ENCODE measurements at places on chromosomes 13 and 19.

GRCh38 chr13:63517371-63517770, 2101.7 kb upstream of the PCDH20 start:
- DNase-seq: no peak

DNA sequence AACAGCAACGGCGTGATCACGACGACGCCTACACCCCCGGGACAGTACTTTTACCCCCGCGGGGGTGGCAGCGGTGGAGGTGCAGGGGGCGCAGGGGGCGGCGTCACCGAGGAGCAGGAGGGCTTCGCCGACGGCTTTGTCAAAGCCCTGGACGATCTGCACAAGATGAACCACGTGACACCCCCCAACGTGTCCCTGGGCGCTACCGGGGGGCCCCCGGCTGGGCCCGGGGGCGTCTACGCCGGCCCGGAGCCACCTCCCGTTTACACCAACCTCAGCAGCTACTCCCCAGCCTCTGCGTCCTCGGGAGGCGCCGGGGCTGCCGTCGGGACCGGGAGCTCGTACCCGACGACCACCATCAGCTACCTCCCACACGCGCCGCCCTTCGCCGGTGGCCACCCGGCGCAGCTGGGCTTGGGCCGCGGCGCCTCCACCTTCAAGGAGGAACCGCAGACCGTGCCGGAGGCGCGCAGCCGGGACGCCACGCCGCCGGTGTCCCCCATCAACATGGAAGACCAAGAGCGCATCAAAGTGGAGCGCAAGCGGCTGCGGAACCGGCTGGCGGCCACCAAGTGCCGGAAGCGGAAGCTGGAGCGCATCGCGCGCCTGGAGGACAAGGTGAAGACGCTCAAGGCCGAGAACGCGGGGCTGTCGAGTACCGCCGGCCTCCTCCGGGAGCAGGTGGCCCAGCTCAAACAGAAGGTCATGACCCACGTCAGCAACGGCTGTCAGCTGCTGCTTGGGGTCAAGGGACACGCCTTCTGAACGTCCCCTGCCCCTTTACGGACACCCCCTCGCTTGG, 966 bp downstream of the JUNB start:
- DNase-seq: peak; percentile 55

DNA sequence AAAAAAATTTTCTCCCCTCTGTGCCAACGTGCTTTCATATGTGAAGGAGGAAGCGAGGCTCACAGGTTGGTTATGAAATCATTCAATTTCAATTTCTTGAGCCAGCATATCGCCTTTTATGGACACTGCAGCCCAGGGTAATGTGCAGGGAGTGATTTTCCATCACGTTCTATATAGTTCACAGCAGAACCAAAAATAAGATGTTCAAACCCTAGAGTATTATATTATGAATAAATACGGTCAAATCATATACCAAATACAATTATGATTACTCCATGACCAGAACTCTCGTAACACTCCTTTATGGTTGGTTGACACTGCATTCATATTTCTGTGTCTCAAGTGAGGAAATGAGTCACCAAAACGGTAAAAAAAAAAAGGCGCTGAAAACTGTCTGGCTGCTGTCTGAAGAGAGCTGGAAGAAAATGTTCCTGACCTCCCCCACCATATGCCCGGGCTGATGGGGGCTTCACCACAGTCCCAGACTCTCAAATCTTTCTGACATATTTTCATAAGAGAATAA, 75.8 kb upstream of the UBAC2 start:
- DNase-seq: no peak

DNA sequence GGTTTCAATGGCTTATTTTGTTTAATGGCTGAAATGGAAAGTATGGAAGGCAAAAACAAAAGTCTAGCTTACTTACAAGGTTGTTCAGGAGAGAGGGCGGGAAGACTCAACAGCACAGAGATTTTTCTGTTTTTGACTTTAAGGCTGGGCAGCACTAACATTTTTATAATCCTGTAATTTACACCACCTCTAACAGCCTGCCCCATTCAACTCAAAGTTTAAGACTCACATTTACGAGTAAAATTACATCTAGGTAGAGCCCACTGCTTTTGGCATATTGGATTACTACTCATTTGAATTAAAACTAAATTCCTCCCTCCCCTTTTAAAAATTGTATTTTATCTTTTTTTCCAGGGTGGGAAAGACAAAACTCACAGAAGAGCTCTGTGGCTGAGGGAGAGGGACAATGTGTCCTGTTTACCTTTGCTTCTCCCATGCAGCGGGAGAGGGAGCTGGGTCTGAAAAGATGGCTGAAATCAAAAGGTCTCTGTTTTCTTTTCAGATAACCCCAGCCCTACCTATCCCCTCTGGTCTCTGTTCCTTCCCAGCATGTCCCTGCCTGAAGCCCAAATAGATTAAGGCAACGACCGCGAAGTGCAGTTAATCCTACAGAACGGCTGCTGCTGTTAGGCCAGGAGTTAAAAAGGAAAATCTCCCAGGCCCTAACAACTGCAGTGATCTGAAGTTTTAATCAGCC, 6.6 kb downstream of the EFNB2 start:
- DNase-seq: no peak

DNA sequence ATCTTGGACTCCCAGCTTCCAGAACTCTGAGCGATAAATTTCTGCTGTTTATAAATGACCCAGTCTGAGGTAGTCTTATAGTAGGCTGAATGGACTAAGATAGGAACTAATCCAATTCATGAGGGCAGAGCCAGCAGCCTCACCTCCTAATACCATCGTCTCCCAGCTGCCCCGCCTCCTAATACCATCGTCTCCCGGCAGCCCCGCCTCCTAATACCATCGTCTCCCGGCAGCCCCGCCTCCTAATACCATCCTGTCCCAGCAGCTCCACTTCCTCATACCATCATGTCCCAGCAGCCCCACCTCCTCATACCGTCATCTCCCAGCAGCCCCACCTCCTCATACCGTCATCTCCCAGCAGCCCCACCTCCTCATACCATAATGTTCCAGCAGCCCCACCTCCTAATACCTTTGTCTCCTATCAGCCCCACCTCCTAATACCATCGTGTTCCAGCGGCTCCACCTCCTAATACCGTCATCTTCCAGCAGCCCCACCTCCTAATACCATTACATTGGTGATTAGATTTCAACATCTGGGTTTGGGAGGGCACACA, 2.4 kb upstream of the ARGLU1 start:
- peak; percentile 83 for DNase-seq

DNA sequence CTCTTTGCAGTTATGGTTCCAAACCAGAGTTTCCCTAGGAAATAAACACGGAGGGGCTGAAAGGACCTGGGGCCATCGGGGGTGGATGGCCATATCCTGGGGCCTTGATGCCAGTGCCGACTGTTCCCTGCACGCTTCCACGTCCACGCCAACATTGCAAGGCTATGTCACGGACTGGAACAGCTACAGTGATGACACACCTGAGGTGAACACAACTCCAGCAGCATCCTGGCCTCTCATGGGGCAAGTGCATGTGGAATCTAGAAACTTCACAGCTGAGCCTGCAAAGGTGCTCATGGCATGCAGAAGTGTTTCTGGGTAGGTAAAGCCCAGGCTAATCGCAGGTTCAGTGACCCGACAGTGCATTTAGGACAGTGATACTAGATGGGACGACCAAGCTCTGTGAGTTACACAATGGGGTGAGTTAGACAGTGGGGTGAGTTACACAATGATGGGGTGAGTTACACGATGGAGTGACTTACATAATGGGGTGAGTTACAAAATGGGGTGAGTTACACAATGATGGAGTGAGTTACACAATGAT, 52.0 kb upstream of the GAS6 start:
- no peak for DNase-seq

DNA sequence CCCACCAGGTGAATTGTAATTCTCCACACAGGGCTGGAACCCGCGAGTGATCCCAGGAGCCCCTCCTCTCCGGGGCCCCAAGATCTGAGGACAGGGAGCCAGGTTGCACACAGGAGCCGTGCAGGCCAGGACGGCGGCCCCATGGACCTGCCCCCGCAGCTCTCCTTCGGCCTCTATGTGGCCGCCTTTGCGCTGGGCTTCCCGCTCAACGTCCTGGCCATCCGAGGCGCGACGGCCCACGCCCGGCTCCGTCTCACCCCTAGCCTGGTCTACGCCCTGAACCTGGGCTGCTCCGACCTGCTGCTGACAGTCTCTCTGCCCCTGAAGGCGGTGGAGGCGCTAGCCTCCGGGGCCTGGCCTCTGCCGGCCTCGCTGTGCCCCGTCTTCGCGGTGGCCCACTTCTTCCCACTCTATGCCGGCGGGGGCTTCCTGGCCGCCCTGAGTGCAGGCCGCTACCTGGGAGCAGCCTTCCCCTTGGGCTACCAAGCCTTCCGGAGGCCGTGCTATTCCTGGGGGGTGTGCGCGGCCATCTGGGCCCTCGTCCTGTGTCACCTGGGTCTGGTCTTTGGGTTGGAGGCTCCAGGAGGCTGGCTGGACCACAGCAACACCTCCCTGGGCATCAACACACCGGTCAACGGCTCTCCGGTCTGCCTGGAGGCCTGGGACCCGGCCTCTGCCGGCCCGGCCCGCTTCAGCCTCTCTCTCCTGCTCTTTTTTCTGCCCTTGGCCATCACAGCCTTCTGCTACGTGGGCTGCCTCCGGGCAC, 3.9 kb downstream of the FFAR1 start:
- no peak for DNase-seq

DNA sequence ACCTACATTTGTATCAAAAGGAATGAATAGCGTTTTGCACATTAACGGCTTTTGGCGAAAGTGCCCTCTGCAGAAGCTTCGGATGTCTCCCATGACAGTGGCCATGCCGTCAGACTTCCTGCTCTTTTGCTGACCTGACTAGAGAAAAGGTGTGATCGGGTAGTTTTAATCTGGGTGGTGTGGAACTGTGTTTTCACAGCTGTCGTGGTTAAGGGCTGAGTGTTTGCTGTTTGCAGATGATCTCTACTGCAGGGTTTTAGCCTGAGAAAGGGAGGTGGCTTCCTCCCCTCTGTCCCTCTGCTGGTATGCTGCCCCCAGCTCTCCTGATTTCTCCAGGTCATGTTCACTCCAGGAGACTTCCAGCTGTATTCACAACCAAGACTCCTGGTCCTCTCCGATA, 22.4 kb downstream of the ZNF71 start:
- no peak for DNase-seq

GRCh38 chr13:59447846-59448620, 715.7 kb downstream of the DIAPH3 start:
- no peak for DNase-seq

GRCh38 chr19:28426110-28426729, 786.7 kb downstream of the UQCRFS1 start:
- DNase-seq: no peak

- no peak for DNase-seq
These were observed 594 bp downstream of the URI1 start for GRCh38 chr19:29942404-29943261.

GRCh38 chr19:38959618-38960017, 15.9 kb downstream of the FBXO17 start:
- DNase-seq: no peak

- DNase-seq: no peak
These were observed 16.8 kb upstream of the TM9SF2 start for GRCh38 chr13:99484473-99484872.

DNA sequence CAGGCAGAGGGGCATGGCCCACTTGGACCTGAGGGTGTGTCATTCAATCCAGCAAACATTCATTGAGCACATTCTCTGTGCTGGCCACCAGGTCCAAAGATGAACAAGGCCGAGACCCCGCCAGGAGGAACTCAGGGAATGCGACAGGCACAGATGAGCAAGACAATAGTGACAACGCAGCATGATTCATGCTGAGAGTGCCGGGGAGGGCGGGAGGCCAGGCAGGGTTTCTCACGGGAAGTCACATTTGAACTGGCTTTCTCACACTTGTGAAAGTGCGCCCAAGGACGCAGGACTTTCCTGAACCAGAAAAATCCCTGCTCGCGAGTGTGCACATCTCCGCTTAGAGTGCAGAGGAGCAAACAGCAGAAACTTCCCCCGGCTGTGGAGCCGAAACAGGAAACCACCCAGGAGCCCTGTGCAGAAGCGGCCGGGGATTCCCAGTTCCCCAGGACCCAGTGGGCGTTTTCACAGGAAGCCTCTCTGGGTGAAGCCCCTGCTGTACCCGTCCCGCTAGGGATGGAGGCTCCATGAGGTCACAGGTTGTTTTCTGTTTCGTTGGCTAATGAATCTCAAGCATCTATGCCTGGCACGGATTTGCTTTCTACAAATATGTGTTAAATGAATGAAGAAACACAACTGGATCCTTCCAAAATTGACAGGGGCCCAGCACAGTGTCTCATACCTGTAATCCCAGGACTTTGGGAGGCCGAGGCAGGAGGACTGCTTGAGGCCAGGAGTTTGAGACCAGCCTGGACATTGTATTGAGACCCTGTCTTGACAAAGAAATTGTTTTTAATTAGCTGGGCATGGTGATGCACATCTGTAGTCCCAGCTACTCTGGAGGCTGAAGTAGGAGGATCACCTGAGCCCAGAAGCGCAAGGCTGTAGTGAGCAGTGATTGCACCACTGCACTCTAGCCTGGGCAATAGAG, 68.4 kb upstream of the TM9SF2 start:
- no peak for DNase-seq

GRCh38 chr19:19372656-19373416, 32.6 kb upstream of the GATAD2A start:
- no peak for DNase-seq

DNA sequence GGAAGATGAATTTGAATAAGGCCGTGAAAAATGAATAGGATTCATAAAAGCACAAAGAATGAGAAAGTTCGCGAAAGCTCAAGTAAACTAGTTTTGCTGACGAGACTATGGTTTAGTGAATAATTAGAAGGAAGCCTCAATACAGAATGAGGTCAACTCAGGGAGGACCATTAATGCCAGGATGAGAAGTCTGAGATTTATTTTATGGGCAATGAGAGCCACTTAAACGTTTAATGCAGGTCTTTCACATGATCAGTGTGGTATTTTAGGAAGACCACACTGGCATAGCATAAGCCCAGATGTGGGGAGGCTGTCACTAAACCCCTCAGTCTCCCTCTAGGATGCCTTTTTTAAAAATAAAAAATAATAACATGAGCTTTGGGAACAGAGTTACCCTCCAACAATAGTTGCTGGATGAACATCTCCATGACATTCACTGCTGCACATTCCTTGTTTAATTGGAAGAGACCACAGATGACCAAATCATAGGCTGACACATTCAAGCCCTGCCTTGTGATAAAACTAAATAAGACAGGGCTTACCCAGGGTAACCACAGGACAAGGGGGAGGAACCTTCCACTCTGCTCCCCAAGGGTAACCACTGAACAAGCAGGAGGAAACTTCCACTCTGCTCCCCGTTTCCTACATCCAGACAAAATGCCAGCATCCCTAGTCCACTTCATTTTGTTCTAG, 43.6 kb upstream of the LSM14A start:
- no peak for DNase-seq

GRCh38 chr13:112244061-112244460, 132.1 kb upstream of the SPACA7 start:
- DNase-seq: no peak

- no peak for DNase-seq
These were observed 34.1 kb downstream of the STK24 start for GRCh38 chr13:98542568-98543377.

- DNase-seq: no peak
These were observed 373.3 kb downstream of the ZNF536 start for GRCh38 chr19:30745476-30745985.

All from NCI-H1048 (cell line).